ENCODE measurements at places on chromosomes 1 and 21. TPM values are rescaled to one million over a fixed set of nuclear protein-coding genes. Genes with fewer than 3 reads are reported as not detected.
A peak's percentile ranks its signal among the peaks of the same experiment; 100 is the strongest.

The NEGR1 gene
- total RNA-seq = 13.2 TPM

The LAMB3 gene
- 69.3 TPM for total RNA-seq

The FCRL5 gene
- 0.22 TPM for total RNA-seq

The SAMD11 gene
- 1.0 TPM for total RNA-seq

- peak overlapping the region; percentile 34 for H3K27ac ChIP-seq
- no peak overlapping the region for H3K4me3 ChIP-seq
- no peaks in the 10 kb centered on the region for H3K36me3 ChIP-seq
- no peaks in the 10 kb centered on the region for H3K27me3 ChIP-seq
- DNase-seq = no peak
- peaks cover 6% of the 10 kb centered on the region for H3K4me1 ChIP-seq
Observed at GRCh38 chr1:174877208-174877673, 122.5 kb upstream of the CACYBP start.

GRCh38 chr1:83822208-83822607 is 176.7 kb downstream of the TTLL7 start:
- H3K4me1 ChIP-seq = no peaks in the 10 kb centered on the region
- H3K36me3 ChIP-seq = no peaks in the 10 kb centered on the region
- no peak for DNase-seq
- H3K4me3 ChIP-seq = no peak overlapping the region

DNA sequence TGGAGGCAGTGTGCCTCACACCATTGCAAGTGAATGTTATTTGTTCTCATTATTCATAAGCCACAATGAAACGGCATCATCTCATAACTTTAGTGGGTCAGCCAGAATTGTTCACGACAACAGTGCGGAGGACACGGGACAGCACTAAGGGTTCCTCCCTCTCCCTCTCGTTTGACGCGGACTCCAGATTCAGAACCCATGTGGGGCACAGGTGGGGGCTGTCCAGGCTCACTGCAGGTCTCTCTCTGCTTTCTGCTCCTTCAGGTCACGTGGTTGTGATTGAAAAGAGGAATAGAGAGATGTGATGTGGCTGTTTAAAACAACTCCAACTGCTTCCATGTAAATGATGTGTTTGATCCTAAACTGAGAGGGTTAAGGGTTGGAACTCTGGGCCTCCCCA is 13.5 kb downstream of the RUNX1 start:
- H3K36me3 ChIP-seq = no peaks in the 10 kb centered on the region
- no peaks in the 10 kb centered on the region for H3K27me3 ChIP-seq
- no peak overlapping the region for H3K4me3 ChIP-seq
- no peak overlapping the region for H3K27ac ChIP-seq
